Esophagus squamous epithelium (tissue), 5 donors: ENCODE measurements at places on chromosomes 4 and X.

DNA sequence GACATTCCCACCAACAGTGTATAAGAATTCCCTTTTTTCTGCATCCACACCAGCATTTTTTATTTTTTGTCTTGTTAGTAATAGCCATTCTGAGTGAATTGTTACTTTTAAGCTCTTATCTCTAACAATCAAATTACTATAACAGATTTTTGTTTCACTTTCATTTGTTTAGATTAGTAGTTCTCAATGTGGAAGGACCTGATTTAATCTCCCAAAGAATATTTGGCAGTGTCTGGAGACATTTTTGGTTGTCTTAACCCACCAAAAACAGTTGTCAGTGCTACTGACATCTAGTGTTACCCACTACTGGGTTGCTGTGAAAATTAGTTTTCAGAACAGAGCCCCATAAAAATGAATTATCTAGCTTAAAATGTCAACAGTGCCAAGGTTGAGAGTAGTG is 37.9 kb downstream of the RUFY3 start:
- no peak for DNase-seq

DNA sequence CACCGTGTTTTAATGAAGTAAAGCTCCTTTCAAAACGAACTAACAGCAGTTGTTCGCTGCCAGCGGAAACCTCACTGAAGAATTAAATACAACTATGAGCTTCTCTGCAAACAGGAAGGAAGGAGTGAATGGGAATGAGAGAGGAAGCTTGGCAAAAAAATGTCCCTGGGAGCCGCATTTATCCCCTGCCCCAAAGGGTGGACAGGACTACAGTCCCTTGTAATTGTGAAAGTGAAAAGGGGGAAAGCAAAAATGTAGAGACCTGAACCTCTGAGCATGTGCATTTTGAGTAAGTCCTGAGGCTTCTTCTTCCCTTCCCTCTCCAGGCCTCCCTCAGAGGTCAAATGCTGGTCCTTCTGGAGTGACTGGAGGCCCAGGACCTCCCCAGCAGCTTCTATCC is 53.8 kb upstream of the BMP2K start:
- no peak for DNase-seq

DNA sequence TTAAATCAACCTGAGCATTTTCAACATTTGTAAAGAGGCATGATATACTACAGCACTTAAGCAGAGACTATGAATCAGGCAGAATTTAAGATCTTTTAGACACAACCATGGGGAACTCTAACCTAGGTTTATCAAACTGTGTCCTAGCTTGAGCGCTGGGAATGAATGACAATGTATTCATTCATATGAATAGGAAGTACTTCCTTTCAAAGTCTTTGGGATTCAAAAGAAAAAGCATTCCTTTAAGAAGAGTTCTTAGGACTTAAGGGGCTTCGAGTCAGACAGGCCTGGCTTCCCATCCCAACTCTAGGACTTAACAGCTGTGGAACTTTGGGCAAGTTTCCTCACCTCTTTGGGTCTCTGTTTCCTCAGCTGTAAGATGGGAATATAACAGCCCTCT is 104.6 kb downstream of the ANAPC4 start:
- DNase-seq, result no peak

GRCh38 chrX:35786271-35786670 is 11.9 kb upstream of the MAGEB16 start:
- DNase-seq, result no peak

GRCh38 chrX:5644776-5645175 is 583.9 kb downstream of the NLGN4X start:
- DNase-seq, result no peak

DNA sequence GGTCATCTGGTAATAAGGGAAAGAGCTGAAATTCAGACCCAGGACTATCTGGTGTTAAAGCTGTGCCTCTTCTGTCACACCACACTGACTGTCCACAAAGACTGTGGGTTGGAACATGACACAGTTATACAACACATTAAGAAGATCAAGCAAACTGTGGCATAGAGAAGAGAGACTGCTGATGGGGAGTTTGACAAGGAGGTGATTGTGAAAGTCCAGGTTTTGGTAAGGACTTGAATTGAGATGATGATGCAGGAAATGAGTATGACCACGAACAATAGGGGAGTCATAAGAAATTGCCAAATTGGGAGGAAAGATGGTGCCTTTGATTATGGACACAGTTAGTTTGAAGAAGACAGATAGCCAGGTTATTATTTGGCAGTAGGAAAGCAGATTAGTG is 163.4 kb downstream of the PDGFRA start:
- no peak for DNase-seq

DNA sequence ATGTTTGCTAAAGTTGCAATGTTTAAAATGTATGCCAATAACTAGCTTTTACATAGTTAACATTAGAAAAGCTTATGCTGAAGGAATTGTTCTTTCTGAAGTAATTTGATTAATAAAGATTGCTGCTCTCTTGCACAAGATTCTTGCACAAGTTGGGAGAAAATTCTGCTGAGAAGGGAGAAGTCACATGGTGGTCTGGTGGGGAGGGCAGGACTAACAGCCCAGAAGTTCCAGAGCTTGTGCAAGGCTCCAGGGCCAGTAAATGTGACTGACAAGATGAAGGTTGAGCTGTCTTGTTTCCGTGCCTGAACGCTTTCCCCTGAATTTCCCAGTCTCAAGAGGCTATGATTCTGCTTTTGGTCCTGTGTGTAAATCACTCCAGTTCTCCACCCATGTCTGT is 112.9 kb upstream of the VCX start:
- no peak for DNase-seq
